Osteocyte (in vitro differentiated cells): ENCODE measurements at places on chromosomes 16 and 17. TPM values are rescaled to one million over a fixed set of nuclear protein-coding genes. Genes with fewer than 3 reads are reported as not detected.

DNA sequence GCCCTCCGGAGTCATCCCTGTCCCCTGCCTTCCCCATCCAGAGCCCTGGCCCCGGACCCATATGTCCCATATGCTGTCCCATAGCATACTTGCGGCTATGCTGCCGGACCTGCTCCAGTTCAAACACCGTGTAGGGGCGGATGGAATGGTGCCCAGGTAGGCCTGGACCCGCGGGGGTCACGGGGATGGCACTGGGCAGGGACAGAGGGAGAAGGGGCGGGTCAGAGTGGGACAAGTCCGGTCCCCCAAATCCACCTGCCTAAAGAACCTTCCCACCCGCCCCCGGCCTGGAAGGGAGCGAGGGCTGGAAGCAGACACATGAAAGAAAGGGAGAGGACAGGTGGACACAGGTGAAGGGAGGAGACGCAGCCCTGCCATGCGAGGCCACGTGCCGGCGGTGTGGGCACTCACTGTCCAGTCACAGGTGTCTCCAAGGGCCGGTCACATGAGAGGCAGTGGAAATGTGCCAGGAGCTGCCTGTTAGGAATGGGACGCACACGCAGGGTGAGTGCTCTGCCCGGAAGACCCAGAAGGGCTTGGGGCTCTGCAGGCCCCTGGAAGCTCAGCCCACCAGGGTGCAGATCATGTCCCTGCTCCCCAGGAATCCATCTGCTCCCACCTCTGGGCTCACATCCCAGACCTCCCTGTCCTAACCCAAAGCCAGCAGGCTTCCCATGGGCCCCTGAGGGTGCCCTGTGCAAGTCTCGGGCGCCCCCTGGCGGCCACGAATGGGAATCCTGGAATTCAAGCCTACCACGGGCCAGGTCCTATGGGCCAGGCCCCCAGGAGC lies 14.0 kb downstream of the UBALD2 start:
- no peak overlapping the region for H3K4me3 ChIP-seq
- DNase-seq = peak; percentile 95
- peaks cover 9% of the 10 kb centered on the region for H3K4me1 ChIP-seq
- no peaks in the 10 kb centered on the region for H3K36me3 ChIP-seq
- no peak overlapping the region for H3K27ac ChIP-seq
- no peaks in the 10 kb centered on the region for H3K27me3 ChIP-seq

- peaks cover 28% of the 10 kb centered on the region for H3K36me3 ChIP-seq
- H3K4me1 ChIP-seq = peaks cover 24% of the 10 kb centered on the region
- peak overlapping the region; percentile 54 for H3K27ac ChIP-seq
- no peaks in the 10 kb centered on the region for H3K27me3 ChIP-seq
Measured at GRCh38 chr17:81599719-81600486, 37.0 kb downstream of the NPLOC4 start.

DNA sequence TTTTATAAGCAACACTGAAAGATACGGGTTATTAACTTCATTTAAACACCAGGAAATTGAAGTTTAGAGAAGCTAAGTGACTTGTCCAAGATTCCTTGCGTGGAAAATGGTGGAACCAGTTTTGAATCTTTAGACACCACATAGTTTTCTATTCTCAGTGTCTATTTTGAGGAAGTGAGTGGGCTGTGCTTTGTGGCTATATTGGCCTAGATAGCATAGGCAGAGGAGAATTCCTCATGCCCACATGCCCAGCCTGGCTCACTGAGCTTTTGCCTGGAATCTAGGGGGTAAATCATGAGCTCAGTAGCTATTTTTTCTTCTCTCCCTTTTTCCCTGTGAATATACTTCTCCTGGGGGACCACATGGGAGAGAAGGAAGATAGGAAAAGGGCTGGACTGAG lies 431.3 kb downstream of the HS3ST3B1 start:
- peak overlapping the region; percentile 77 for H3K27ac ChIP-seq
- DNase-seq = no peak
- H3K27me3 ChIP-seq = no peaks in the 10 kb centered on the region
- H3K4me3 ChIP-seq = no peak overlapping the region

Gene OR4D1
- total RNA-seq = 0.11 TPM in 1 of 2 replicates, not detected in the other

Gene C16orf89
- not detected in 2 replicates for total RNA-seq

Gene NPIPA7
- total RNA-seq = 5.9 and 7.6 TPM in 2 replicates

Gene HBA2
- not detected in 2 replicates for total RNA-seq

Gene PRSS36
- 0.67 and 0.76 TPM in 2 replicates for total RNA-seq
